Stimulated activated CD8-positive, alpha-beta memory T cell treated with anti-CD3 and anti-CD28 coated beads, Interleukin-7, amount 100 ng/mL, for 24 hours (primary cell): ENCODE measurements at places on chromosomes 7 and 10.

- no peak for DNase-seq
Observed at GRCh38 chr7:30912986-30913811, 1.5 kb downstream of the AQP1 start.

GRCh38 chr7:120997882-120998474, 9.5 kb downstream of the CPED1 start:
- DNase-seq, result no peak

GRCh38 chr10:92729886-92730285, 40.1 kb downstream of the HHEX start:
- DNase-seq, result no peak

DNA sequence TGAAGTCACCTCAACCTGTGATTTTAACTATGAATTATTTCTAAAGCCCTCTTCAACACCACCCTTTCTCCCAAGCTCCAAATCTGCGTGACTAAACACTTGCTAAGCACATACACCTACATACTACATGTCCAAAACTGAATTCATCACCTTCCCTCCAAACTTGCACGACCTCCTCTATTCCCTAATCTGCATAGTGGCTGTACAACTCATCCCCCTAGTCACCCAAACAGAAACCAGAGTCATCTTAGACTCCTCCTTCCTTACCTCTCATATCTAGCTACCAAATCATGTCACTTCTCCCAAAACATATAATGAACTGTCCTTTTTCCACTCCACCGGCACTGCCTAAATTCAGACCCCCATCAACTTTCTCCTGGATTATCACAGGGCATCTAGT, 16.2 kb downstream of the ARHGAP21 start:
- no peak for DNase-seq

- DNase-seq, result no peak
Observed at GRCh38 chr7:65925040-65925439, 52.2 kb downstream of the VKORC1L1 start.
